ENCODE measurements at places on chromosomes 11 and 22. TPM values are rescaled to one million over a fixed set of nuclear protein-coding genes. Genes with fewer than 3 reads are reported as not detected.

Gene POTEH
- not detected for total RNA-seq

Gene SLC22A9
- not detected for total RNA-seq

Gene ACR
- not detected for total RNA-seq

Gene RIN1
- total RNA-seq: 39.6 TPM

Gene STT3A
- total RNA-seq: 95.0 TPM

Gene MAP6
- total RNA-seq: 1.9 TPM

Gene FREY1
- 0.25 TPM for total RNA-seq

Gene SLC22A8
- not detected for total RNA-seq

Gene MMP3
- total RNA-seq: 0.41 TPM
